ENCODE measurements at places on chromosomes 1 and 21.

DNA sequence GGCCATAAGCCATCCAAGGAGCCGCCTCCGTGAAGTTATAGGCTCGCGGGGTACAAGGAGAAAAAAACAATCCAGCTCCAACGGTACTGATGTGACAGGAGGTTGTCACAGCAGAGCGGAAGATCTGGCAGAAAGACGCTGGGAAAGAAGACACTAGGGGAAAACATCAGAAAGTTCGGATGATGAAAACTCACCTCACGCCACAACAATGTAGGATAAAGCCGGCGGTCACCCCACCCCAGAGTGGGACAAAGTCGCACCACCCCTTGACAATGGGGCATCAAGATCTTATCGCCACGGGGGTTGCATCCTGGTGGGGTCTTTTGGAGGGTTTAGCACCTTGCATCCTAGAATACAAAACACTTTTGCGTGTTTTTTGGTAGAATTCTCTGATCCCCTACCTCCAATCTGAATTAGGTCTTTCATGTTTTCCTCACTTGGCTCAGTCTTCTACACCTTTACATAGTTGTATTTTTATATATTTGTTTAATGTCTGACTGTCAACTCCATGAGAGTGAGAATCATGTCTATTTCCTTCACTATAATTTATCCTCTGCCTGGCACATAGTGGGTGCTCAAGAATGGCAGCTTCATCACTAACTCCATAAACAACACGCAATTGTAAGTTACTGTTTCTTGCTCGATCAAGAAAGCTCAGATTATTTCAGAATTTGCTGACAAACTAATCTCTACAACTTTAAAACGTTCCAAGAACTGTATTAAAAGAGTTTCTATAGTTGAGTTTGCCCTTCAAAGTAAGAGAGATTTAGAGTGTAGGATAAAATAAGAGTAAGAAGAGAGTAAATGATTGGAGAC, 611 bp upstream of the ZSWIM5 start:
- no peak for DNase-seq

GRCh38 chr1:157073944-157074685, 25.5 kb downstream of the ETV3L start:
- DNase-seq = peak; percentile 80

DNA sequence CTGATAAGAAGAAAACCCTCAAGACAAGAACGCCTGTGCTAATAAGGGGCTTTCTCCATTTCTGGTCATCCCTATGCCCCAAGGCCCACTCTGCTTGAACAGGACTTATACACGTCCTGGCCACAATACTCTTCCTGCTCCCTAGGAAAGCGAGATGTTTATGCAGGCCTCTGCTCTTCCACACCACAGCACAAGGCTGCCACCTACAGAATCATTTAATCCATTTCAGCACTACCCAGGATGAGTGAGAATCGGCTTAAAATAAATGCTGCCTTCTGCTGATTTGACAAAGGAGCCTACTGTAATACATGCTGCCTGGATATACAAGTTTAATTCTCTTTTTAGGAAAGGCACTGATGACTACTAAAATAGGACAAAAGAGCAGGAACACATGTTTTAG, 29.4 kb downstream of the FRRS1 start:
- DNase-seq = no peak

DNA sequence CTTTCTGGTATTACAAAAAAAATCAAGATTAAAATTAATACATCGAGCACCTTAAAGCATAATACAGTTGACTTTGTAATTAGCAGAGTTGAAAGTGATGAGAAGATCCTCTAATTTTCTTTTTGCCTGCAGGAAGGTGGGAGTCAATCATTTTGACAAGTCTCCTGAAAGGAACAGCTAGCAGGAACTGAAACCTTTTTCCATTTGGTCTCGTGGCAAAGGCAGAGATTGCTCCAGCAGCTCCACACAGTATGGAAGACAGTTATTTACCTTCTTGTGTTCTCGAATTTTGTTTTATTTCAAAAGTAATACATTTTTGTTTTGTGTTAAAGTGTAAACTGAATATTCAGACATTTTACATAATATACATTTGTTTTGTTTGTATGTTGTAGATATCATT, 7.7 kb downstream of the S100PBP start:
- no peak for DNase-seq

- DNase-seq = no peak
Observed at GRCh38 chr1:246293366-246294121, 213.5 kb downstream of the SMYD3 start.

GRCh38 chr1:184296466-184297243, 90.2 kb upstream of the C1orf21 start:
- peak; percentile 92 for DNase-seq

DNA sequence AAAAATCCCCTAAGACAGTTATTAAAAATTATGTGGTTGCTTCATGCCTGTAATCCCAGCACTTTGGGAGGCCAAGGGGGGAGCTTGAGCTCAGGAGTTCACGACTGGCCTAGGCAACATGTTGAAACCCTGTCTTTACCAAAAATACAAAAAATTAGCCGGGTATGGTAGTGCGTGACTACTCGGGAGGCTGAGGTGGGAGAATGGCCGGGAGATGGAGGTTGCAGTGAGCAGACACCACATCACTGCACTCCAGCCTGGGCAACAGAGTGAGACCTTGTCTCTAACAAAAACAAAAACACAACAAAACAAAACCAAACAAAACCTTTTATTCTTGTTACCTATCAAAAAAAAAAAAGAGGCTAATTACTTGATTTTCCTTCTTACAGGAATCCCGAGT, 2.1 kb downstream of the ELK4 start:
- no peak for DNase-seq

DNA sequence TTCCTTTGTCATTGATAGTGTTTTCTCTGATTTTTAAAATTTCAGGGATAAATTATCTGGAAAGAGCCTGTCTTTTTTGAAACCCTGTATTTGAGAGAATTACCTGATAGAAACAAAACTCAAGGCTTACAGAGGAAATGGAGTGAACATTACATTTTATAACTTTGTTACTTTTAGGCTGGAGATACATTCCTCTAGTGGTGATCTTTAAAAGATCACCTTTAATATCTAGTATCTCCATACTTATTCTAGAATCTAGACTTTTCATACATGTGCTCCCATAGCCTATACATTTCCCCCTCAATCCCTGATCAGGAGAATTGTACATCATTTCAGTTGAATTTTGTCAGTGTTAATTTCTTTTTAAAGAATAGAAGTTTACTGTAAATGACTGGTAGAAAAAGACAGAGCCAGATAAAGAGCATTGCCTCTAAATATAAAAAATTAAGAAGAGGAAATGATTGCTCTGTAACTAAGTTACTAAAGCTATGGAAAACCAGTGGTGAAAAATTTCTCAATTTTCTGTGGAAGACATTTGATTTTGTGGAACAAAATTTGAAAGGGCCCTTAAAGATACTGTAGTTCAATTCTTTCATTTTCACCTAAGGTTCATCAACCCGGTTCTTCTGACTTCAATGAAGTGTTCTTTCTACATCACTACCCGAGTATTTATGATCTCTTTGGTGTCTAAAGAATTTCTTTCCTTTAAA, 33.7 kb downstream of the RASAL2 start:
- no peak for DNase-seq

GRCh38 chr21:44658913-44659595, 1.3 kb downstream of the KRTAP12-3 start:
- DNase-seq = no peak

- no peak for DNase-seq
Observed at GRCh38 chr1:9410737-9411297, 118.1 kb downstream of the SPSB1 start.

GRCh38 chr1:192168964-192169363, 10.7 kb downstream of the RGS18 start:
- no peak for DNase-seq

DNA sequence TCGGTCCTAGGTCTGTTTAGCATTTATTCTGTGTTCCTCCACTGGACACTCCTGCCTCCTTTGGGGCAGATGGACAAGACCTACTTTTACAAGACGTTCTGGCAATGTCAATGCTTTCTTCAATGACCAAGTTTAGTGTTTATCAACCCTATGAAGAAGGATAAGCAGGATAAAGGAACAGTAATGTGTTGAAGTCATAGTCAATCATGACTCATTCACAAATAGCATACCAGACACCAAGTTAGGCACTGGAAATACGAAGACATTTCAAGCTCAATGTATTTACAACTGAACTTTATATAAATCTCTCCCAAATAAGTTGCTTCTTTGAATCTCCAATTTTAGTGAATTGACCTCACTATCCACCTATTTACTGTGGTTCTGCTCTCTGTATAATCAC, 4.8 kb upstream of the SLC35D1 start:
- no peak for DNase-seq

- no peak for DNase-seq
Observed at GRCh38 chr1:209727785-209728184, 23.1 kb downstream of the HSD11B1 start.

GRCh38 chr1:31761883-31762282, 2.3 kb downstream of the ADGRB2 start:
- no peak for DNase-seq

Data from tibial artery (tissue), 4 donors.